Stomach (tissue), 19 donors: ENCODE measurements at places on chromosomes 1 and 21. TPM values are rescaled to one million over a fixed set of nuclear protein-coding genes. Genes with fewer than 3 reads are reported as not detected.

The GUCA2B gene
- 4.6 TPM for total RNA-seq

The HEYL gene
- 4.8 TPM for total RNA-seq

The ASCL5 gene
- not detected for total RNA-seq

The ERICH3 gene
- not detected for total RNA-seq

GRCh38 chr1:241356187-241356518 lies 852 bp downstream of the RGS7 start:
- no peak overlapping the region for H3K27ac ChIP-seq
- no peak for DNase-seq
- H3K4me3 ChIP-seq = peak overlapping the region; percentile 63
- no peaks in the 10 kb centered on the region for H3K36me3 ChIP-seq
- peaks cover 9% of the 10 kb centered on the region for H3K4me1 ChIP-seq

DNA sequence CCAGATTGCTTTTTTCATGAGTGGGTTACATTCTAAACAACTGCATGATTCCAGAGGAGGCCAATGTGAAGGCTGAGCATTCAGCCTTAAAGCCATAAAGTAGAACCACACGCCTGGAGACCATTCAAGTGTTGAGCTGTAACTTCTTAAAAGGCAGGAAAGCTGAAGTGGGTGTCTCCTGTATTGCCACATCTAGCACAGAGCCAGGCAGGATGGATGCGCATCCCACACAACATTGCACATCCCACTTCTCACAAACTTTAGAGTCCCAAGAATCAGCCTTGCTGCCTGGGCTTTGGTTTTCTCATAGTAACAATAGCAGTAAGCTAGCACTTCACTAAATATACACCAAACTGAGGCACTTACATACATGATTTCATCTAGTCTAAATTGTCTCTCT lies 151.7 kb downstream of the DAB1 start:
- H3K4me3 ChIP-seq = no peak overlapping the region
- H3K4me1 ChIP-seq = no peaks in the 10 kb centered on the region
- no peak overlapping the region for H3K27ac ChIP-seq
- H3K36me3 ChIP-seq = no peaks in the 10 kb centered on the region

DNA sequence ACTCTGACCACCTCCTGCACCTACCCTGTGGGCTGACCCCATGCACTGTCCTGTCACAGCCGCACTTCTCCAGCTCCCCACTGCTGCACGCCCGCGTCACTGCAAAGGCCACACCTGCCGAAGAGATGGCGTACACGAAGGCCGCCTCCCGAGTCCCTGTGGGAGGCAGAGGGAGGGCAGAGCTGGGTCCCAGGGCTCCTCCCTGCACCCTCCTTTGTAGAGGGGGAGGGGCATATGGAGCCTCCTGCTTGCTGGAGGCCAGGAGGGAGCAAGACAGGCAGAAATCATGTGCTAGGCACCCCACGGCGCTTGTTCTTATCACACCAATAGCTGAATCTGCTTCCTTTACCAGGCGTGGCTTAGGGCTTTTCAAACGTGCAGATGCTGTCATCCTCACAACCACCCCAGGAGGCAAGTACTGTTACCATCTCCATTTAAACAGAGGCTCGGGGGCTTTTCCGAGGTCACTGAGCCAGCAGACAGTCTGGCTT lies 21.4 kb downstream of the WNT4 start:
- H3K27me3 ChIP-seq = no peaks in the 10 kb centered on the region
- DNase-seq = no peak
- peaks cover 29% of the 10 kb centered on the region for H3K36me3 ChIP-seq
- peaks cover 18% of the 10 kb centered on the region for H3K4me1 ChIP-seq
- no peak overlapping the region for H3K4me3 ChIP-seq

GRCh38 chr21:37166733-37167132 lies 93.7 kb downstream of the TTC3 start:
- peaks cover 76% of the 10 kb centered on the region for H3K36me3 ChIP-seq
- H3K27ac ChIP-seq = no peak overlapping the region
- H3K4me1 ChIP-seq = no peaks in the 10 kb centered on the region

DNA sequence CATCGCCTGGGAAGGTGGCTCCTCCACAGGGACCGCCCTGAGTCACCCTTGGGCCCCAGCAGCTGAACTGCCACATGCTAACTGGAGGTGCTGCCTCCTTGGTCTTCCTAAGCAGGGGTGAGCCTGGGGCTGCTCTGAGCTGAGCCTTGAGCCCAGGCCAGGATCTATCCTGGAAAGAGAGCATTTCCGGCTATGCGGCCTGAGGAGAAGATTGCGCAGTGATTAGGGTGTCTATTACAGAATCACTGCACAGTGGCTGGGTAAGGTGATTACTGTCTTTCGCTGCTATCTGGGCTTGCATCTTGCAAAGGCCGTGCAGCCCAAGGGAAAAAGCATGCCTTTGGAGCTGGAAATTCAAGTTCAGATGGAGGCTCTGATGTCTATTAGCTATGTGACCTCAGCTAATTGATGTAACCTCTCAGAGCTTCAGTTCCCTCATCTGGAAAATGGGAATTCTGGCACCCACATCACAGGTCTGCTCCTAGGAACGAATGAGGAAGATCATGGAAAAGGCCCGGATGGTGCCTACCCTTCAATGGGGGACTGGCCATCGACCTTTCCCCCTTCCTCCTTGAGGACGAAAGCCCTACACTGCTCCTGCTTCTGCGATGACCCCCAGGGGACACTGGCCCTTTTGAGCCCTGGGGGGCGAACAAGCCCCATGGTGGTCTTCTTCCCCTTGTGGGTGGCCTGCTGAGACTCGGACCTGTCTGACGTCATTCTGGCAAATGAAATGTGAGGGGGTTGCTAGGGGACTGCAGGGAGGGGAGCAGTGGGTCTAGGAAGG lies 38.0 kb downstream of the GPR161 start:
- H3K4me1 ChIP-seq = peaks cover 8% of the 10 kb centered on the region
- no peak overlapping the region for H3K4me3 ChIP-seq
- H3K27me3 ChIP-seq = no peaks in the 10 kb centered on the region
- peaks cover 17% of the 10 kb centered on the region for H3K36me3 ChIP-seq
- DNase-seq = no peak
- H3K27ac ChIP-seq = no peak overlapping the region

- H3K27me3 ChIP-seq = no peaks in the 10 kb centered on the region
- no peak for DNase-seq
- peaks cover 5% of the 10 kb centered on the region for H3K4me1 ChIP-seq
Observed at GRCh38 chr21:34701726-34702125, 32.9 kb downstream of the CLIC6 start.
